HTR-8/SVneo (cell line): ENCODE measurements at places on chromosomes 3 and 15.

- DNase-seq, result peak; percentile 34
Observed at GRCh38 chr3:58307639-58308215, 1.4 kb downstream of the HTD2 start.

DNA sequence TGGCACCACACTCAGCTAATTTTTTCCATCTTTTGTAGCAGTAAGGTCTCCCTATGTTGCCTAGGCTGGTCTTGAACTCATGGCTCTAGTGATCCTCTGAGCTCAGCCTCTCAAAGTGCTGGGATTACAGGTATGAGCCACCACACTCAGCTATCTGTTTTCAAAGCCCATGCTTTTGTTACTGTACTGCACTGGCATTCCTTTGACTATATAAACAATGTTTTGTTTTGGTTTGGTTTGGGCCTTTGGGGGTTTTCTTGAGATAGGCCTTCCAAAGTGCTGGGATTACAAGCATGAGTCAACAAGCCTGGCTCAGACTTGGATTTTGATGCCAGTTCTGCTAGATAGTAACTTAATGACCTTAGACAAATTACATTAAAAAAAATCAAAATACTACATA, 89.7 kb upstream of the GK5 start:
- DNase-seq, result peak; percentile 17

GRCh38 chr3:187913617-187914033, 168.4 kb upstream of the BCL6 start:
- DNase-seq, result no peak

DNA sequence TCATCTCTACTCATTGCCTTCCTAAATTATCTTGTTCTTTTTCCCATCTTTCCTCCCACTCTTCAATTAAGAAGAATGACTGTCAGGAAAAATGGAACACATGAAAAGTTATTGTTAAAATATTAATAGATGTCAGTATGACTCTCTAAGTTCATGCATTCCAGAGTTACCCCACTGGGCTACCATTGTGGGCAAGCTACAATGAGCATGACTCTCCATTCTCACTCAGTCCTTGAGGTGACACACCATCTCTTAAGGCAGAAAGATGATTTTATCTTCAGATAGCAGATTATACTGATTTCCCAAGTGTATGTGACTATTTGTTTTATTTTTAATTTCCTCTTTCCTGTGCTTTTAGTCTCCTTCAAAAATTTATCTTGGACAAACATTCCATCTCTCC, 144.3 kb downstream of the ALCAM start:
- DNase-seq, result no peak

- no peak for DNase-seq
Observed at GRCh38 chr15:75149867-75150709, 51.6 kb upstream of the C15orf39 start.

DNA sequence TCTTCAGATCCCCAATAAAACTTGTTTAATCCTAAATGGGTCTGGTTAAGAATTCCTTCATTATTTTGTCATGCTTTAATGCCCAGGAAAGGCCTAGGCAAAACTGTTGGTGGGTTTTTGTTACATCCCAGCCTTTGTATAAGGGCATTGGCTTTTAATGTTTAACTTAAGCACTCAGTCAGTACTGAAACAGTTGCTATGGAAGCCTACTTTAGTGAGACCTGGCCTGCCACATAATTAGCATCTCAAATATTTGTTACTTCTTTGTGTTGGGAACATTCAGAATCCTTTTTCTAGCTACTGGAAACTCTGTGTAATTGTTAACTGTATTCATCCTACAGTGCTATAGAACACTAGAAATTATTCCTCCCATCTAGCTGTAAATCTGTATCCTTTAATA, 369.6 kb upstream of the ATP10A start:
- no peak for DNase-seq

DNA sequence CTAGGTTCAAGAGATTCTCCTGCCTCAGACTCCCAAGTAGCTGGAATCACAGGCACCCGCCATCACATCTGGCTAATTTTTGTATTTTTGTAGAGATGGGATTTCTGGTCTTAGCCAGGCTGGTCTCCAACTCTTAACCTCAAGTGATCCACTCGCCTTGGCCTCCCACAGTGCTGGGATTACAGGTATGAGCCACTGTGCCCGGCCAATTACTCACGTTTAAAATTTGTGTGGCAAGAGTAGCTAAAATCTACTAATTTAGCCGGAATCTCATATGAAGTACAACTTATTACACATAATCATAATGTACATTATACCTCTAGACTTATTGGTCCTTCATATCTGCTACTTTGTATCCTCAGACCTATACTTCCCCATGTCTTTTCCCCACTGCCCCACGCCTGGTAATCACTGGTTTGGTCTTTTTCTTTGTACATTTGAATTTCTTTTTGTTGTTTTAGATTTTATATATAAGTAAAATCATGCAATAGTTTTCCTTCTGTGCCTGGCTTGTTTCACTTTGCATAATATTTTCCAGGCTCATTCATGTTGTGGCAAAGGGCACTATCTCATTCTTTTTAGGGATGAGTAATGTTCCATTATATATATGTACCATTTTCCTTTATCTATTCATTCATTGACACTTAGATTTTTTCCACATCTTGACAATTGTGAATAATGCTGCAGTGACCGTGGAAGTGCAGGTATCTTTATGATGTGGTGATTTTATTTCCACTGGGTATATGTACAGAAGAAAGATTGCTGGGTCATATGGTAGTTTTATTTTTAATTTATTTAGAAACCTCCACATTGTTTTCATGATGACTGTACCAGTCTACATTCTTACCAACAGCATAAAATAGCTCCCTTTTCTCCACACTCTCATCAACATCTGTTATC, 605.0 kb upstream of the CBLB start:
- DNase-seq, result no peak

DNA sequence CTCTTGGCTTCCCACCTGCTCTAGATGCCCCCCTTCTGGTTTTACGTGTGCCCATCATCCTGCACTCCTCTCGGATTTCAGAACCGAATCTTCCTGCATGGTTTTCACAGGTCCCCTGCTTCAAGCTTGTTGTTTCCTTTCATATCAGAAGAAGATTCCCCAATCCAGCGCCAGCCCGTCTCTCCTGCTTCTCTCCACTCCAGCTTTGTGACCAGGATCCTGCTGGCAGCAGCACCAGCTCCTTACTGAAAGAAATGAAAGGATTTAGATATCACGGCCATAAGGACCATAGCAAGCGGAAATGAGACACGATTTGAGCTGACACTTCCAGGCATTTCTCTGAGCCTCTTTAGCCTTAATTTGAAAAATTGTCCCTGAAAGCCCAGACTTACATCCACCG, 180.3 kb upstream of the UBE3A start:
- DNase-seq, result no peak

GRCh38 chr15:36782681-36783080, 203.3 kb downstream of the CDIN1 start:
- no peak for DNase-seq

- DNase-seq, result no peak
Observed at GRCh38 chr15:58139276-58139988, 1.3 kb downstream of the AQP9 start.

GRCh38 chr3:142263112-142263511, 37.7 kb upstream of the GK5 start:
- DNase-seq, result no peak

- no peak for DNase-seq
Observed at GRCh38 chr15:42696626-42697025, 40.3 kb downstream of the CDAN1 start.

GRCh38 chr15:70185251-70185711, 87.6 kb upstream of the TLE3 start:
- DNase-seq, result no peak

GRCh38 chr3:122318620-122319019, 6.4 kb upstream of the CSTA start:
- DNase-seq, result no peak

GRCh38 chr3:36297195-36297594, 83.1 kb upstream of the STAC start:
- no peak for DNase-seq

GRCh38 chr3:13113346-13114330, 40.4 kb upstream of the IQSEC1 start:
- DNase-seq, result no peak
